Nephron progenitor cell (in vitro differentiated cells): ENCODE measurements at places on chromosomes 2 and 18.
A peak's percentile ranks its signal among the peaks of the same experiment; 100 is the strongest.

DNA sequence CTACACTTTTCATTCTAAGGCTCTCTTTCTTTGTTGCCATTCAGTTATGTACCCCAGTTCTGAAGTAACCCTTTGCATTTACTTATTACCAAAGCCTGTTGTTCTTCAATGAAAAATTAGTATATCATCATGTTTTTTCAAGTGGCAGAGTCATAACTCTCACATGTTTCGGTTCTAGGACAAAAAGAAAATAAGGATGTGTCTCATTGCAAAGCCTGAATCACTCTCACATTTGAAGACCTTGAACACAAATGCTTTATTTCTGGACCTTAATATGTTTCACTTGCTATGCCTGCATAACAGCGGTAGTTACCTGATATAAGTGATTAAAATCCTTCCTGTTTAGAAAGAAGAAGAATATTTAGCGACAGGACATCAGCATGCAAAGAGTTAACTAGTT lies 49.1 kb downstream of the ZEB2 start:
- no peak for DNase-seq

- DNase-seq: peak; percentile 45
Measured at GRCh38 chr2:19356545-19357401, 1.6 kb downstream of the OSR1 start.

DNA sequence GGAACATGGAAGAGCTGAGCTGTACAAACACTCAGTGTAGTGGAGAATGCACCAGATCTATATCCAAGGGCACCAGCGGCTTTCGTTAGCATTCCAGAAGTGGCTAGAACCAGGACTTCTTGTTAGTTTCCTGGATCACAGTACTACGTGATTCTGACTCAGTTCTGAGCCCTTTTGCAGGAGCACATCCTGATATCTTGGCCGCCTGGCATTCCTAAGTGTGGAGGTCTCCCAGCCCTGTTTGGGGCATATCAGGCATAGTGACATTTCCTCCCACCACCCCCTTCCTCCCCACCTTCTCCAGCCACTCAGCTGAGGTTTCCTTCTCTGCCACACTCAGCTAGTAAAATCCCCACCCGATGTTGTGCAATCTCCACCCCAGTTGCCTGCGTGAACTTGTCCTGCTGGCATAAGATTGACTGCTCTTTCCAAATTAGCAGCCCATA lies 63.4 kb downstream of the BMP10 start:
- DNase-seq: no peak

- no peak for DNase-seq
Measured at GRCh38 chr2:161990741-161991140, 83.3 kb downstream of the DPP4 start.

DNA sequence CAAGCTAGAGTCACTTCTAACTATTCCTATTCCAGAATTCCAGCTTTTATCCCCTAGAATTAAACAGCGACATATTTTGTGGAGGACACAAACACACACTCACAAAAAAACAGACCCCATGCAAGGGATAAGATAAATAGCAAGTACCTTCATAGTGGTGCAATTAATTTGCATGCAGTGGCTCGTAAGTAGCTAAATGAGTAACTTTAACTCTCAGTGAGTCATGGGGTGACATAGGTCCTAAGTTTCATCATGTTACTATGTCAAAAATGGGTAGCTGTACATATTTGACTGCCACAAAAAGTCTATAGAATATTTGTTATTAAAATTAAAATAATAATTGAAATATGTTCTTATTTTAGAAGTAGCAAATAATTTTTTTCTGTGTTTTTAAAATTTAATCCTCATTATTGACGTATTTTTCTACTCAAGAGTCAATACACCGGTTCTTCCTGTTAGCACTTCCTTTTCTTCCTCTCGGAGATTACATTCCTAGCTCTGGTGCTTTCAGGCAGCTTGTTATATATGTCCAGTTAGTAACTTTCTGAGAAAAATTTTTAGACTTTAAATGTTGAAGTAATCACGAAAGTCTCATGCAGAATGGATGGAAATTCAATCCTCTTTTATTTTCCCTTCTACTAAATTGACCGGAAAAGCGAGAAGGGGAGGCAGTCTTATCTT lies 247.0 kb downstream of the KCNH7 start:
- no peak for DNase-seq

- DNase-seq: no peak
Measured at GRCh38 chr2:172329416-172329773, 98.0 kb upstream of the ITGA6 start.

DNA sequence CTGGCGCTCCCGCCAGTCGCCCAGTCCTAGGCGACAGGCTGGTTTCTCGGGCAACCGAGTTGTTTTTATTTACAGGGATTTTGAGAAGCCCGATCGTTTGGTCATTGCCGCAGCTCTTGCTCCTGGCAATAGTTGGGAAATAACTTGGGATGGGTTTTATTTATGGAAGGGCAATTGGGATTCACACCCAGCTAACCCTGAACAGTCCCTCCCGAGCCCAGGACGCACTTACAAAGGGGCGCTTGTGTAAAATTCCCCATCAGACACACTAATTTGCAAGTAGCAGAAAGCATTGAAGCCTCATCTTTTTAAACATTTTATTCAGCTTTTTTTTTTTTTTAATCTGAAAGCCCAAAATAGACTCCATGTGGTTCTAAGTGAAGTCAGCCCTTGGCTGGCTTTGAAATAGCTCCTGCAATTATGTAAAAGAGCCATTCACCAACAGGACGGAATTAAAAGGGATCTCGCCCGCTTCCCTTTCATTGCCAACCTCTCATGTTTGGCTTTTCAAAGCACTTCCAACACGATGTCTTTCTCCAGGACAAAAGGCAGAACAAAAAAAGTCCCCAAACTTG lies 3.6 kb upstream of the GBX2 start:
- no peak for DNase-seq

DNA sequence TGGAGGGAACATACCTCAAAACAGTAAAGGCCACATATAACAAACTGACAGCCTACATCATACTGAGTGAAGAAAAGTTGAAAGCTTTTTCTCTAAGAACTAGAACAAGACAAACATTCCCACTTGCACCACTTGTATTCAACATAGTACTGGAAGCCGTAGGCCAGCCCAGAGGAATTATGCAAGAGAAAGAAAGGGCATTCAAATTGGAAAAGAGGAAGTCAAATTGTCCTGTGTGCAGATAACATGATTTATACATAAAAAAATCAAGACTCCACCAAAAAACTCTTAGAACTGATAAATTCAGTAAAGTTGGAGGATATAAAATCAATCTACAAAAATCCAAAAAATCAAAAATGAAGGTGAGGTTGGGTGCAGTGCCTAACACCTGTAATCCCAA lies 8.0 kb upstream of the KDM3A start:
- no peak for DNase-seq

GRCh38 chr18:35641916-35642315 lies 60.4 kb downstream of the GALNT1 start:
- DNase-seq: no peak

GRCh38 chr2:162057426-162057825 lies 16.6 kb downstream of the DPP4 start:
- DNase-seq: no peak

GRCh38 chr2:207448006-207448405 lies 81.8 kb upstream of the CREB1 start:
- DNase-seq: no peak

DNA sequence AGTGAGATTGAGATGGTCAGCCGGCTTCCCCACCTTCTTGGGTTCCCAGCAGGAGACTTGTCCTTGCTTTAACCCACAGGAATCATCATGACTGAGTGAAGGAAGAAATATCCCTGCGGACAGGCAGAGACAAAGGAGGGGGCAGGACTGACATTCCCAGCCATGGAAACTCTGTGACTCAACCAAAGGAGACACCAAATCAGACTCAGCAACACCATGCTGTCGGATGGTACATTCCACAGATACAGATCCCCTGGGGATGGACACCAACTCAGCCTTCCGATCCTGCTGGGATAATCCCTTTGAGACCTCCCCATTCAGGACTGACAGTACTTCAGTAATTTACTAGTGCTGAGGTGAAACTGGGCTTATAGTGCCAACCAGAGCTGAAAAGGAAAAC lies 518.3 kb downstream of the XIRP2 start:
- DNase-seq: peak; percentile 2

- DNase-seq: no peak
Measured at GRCh38 chr2:157459486-157459885, 15.6 kb upstream of the CYTIP start.

DNA sequence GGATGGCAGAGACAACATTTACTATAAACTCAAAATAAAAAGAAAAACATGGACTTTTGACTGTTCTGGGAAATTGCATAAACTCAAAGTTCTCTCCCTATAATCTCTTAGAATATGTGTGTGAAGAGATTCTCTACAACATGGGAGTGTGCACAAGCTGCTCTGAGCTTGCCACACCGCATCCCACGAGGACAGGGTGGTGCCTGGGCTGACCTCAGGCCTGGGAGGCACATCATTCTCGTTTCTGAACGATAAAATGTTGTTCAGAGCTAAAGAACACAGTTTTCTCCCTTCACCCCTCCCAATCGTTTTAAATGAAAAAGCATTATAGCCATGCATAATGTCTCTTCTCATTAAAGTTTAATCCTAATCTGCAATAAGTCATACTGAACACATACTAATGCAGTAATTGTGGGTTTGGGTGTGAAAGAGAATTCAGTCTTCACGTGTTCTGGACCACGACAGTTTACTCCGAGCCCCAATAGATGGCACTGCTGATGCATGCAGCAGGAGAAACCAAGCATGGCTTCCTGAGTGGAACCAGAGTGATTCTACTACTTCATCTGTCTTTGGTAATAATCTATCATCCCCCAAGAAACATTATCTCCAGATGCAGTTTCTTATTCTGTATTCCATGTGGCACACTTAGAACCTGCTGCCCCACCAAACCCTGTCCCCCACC lies 46.9 kb upstream of the LAMA1 start:
- DNase-seq: no peak

GRCh38 chr2:239668042-239668441 lies 267.2 kb upstream of the HDAC4 start:
- DNase-seq: no peak

DNA sequence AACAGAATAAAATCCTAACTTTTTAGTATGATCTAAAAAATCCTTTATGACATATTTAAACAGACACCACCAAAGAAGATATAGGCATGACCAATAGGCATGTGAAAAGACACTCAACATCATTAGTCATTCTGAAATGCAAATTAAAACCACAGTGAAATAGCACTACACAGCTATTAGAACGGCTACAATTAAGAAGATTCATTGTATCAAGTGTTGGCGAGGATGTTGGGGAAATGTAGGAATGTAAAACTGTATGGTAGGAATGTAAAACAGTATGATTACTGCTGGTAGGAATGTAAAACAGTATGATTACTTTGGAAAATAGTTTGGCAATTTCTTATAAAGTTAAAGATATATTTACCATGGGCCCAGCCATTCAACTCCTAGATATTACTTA lies 253.3 kb upstream of the TCF4 start:
- no peak for DNase-seq

- DNase-seq: no peak
Measured at GRCh38 chr2:98457045-98457696, 12.5 kb downstream of the INPP4A start.

GRCh38 chr2:236659758-236660150 lies 90.1 kb downstream of the ACKR3 start:
- DNase-seq: no peak

DNA sequence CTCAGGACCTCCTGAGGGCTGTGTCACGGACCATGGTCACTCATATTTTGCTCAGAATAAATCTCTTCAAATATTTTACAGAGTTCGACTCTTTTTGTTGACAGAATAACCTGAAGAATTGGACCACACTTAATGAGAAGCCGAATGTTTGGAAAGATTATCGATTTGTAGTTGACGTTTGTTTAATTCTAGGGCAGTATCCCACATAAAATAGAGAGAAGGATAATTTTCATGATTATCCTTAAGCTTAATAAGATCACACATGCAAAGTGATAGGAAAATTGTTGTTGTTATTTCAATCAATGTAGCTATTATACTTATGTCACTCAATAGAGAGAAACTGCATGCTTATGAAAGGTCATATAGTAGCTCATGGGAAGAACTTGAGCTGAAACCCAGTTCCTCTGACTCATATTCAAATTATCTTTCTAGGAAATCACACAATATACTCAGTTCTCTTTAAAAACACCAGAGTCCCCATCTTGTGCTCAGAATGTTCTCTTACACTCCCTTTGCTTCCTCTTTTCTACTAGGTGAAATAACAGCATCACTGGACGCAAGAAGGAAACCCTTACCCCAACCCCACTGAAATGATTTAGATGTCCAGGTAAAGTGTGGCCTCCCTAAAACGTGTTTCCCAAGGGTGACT lies 982.1 kb downstream of the TSN start:
- no peak for DNase-seq

GRCh38 chr2:30443081-30443480 lies 4.0 kb upstream of the LCLAT1 start:
- DNase-seq: no peak

- DNase-seq: no peak
Measured at GRCh38 chr2:31239593-31240177, 5.7 kb downstream of the EHD3 start.

DNA sequence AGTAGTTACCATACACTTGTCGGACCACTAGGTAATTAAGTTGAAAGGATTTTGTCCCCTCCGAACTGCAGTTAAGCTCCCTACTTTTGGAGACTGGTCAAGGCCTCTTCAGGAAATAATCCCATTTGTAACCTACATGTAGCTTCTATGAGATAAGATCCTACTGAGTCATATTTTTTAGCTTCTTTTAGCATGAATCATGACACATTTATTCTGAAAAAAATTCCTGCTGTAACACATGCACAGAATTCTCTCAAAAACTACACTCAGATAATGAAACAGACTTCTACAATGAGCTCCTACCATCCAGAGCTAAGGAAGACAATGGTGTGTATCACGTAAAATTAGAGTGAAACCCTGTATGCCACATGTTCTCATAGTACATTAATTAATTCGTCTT lies 100.7 kb upstream of the CCDC195 start:
- no peak for DNase-seq

GRCh38 chr2:11550302-11550701 lies 16.5 kb downstream of the GREB1 start:
- no peak for DNase-seq

- no peak for DNase-seq
Measured at GRCh38 chr2:65204461-65205210, 23.0 kb upstream of the ACTR2 start.

DNA sequence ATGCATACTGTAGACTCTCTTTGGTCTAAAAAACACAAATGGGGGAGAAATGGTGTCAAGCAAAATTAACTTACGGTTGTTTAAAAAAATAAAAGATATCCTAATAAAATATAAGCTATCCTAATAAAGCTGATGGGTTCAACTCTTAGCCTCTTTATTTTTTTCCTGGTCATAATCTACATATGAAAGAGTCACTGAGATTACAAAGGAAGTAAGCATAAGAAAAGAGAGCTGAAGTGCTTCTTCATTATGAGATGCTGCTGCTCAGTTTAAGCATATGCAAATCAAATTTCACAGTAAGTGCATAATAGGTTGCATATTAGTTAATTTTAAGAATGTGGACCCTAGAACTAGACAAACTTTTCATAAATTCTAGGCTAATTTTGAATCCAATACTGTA lies 59.9 kb upstream of the DNER start:
- no peak for DNase-seq

DNA sequence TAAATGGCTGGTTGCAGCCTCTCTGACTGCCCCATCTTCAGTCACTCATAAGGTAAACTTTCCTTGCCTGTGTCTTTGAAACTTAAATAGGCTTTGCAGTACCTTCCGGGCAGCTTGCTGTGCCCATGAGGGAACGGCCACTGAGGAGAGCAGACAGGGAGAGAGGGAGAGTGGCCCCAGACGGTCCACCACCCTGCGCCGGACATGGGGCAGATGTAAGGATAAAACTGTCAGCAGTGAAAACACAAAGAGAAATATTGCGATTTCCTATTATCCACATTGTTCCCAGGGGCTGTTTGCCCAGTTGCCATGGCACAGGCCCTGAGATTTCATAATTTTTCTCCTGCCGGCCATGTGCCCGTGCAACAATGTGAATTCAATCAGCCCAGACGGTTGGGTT lies 265.9 kb upstream of the SALL3 start:
- no peak for DNase-seq
